A172 (cell line): ENCODE measurements at places on chromosomes 1 and 21. TPM values are rescaled to one million over a fixed set of nuclear protein-coding genes. Genes with fewer than 3 reads are reported as not detected.

DNA sequence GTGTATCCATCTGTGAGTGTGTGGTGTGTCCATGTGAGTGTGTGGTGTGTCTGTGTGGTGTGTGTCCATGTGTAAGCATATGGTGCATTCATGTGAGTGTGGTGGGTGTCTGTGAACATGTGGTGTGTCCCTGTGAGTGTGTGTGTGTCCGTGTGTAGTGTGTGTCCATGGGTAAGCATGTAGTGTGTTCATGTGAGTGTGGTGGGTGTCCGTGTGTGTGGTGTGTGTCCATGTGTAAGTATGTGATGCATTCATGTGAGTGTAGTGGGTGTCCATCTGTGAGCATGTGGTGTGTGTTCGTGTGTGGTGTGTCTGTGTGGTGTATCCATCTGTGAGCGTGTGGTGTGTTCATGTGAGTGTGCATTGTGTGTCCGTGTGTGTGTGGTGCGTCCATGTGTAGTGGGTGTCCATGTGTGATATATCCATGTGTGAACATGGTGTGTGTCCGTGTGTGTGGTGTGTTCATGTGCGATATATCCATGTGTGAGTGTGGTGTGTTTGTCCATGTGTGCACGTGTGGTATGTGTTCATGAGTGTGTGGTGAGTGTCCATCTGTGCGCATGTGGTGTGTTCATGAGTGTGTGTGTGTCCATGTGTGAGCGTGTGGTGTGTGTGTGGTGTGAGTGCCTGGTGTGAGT lies 12.3 kb downstream of the SLC19A1 start:
- DNase-seq: no peak

The OR2AK2 gene
- not detected in 2 replicates for total RNA-seq

DNA sequence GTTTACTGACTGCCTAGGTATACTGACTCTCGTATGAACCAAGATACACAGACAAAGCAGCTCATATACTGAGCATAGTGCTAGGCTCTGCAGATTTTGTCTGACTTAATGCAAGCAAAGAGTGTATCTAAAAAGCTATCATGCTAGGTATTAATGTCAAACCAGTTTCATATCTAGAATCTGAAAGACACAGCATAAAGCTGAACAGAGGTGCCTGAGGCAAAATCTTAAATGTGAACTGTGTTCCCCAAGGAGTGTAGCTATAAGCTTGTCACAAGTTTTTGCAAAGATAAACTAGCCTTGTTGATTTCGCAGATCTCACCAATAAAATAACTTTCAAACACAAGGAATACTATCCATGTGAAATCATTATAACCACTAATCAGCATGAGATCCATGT lies 18.1 kb downstream of the JAK1 start:
- DNase-seq: no peak

The CD247 gene
- total RNA-seq: 0.26 TPM in 1 of 2 replicates, not detected in the other

The SLC45A1 gene
- total RNA-seq: 0.74 and 4.3 TPM in 2 replicates

GRCh38 chr21:33261635-33262034 lies 4.5 kb upstream of the IL10RB start:
- DNase-seq: peak; percentile 49

The OLIG2 gene
- total RNA-seq: 1.4 and 3.9 TPM in 2 replicates

DNA sequence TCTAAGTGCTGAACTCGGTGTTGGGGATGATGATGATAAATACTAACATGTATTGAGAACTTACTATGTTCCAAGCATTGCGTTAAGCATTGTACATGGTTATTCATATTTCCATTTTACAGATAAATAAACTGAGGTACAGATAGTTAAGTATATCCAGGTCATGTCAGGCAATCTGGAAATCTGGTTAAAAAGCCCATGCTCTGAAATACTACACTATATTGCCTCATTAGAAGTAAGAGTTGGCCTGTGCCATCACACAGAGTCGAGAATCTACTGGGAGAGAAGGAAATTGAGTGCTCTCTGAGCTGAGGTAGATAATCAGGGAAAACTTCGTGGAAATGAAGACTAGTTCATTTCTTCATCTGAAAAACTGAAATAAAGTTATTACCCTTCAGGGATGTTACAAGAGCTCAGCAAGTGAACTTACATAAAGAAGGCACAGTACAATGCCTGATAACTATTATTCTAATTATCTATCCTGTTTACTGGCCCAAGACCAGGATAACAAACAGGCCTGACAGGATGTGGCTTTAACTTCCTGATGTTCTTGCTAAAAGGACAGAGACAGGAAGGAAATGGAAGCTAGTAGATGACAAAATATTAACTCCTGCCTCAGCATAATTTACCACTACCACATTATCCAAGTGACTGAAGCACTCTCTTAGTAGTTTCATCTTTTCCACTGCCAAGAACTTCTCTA lies 85.6 kb downstream of the EPS15 start:
- peak; percentile 10 for DNase-seq

DNA sequence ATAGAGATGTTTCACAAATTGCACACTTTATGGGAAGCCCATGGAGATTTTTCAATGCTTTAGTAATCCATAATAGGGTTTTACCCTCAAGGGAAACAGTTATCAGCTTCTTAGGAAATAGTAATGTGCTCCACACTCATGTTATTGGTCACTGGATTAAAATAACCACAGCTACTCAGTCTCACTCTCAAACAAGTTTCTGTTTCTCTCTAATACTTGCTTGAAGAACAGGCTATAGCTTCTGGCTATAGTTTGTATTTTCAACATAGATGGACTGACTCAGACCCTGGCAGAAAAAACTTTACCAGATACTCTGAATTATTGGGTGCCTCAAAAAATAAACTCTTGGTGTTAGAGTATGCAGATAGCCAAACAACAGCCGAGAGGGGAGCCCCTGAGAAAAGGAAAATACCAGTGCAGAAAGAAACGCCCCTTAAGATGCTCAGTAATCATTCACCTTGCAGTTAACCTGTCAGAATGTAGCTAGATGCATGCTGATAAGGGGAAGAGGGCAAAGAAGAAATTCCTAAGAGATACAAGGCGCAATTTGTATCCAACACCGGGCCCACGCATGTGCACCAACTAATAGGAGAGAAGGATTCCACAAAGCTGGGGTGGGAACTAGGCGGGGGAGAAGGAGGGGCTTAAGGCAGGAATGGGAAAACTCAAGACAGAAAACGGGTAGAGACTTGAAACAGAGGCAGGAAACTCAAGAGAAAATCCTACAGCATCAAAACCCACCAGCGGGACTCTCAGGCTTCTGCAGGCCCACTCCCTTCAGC lies 30.4 kb upstream of the PDE4B start:
- no peak for DNase-seq

DNA sequence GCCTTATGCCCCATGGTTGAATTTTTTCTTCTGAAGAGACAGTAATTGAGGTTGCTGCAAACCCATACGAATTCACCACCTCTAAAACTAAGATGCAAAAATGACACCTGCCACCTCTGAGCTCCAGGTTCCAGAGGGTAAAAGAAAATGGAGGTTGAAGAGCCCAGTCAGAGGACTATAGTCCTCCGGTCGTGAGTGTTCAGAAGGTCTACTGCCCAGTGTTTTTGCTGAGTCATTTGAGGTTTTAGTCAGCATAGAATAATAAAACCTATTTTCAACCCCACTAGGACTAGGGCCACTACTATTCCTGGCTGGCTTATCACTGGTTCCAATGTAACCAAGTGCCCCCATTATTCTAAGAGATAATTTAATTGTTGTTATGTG lies 12.9 kb upstream of the SLAMF7 start:
- peak; percentile 47 for DNase-seq

GRCh38 chr1:226677027-226678020 lies 61.8 kb downstream of the ITPKB start:
- DNase-seq: peak; percentile 94

The NKAIN1 gene
- total RNA-seq: 2.5 and 3.3 TPM in 2 replicates

GRCh38 chr1:217393896-217394295 lies 237.0 kb downstream of the GPATCH2 start:
- no peak for DNase-seq

GRCh38 chr1:24344090-24344742 lies 25.1 kb downstream of the GRHL3 start:
- no peak for DNase-seq

The EXTL1 gene
- total RNA-seq: 0.17 TPM in 1 of 2 replicates, not detected in the other

GRCh38 chr1:95435611-95436010 lies 201.6 kb downstream of the RWDD3 start:
- DNase-seq: no peak

DNA sequence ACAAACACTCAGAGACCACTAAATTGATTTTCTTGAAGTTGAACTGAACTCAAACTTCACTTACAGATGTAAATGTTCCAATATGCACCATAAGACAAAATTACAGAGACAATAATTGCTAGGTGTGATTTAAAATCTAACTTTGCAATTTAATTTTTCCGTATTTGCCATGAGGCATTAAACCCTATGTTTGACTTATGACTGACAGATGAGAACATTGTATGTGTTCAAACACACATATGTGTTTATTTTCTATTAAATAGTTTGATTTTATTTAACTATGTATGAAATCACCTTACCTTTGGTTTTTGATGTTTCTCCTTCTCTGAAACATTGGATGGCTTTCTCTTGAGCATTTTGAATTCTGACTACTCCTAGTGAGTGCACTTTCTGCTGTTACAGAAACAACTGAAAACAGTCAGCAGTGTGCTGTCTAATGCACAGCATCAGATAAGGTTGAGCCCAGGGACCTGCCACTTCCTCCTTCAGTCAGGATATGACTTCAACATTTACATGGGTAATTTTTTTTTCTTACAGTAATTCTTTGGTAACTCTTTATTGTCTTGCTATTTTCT lies at the start of gene SAMSN1:
SAMSN1 (minus strand) TSS at position 410 of the 575 bp plus-strand sequence; CDS start at position 356, 54 bp downstream.
- no peak for DNase-seq

DNA sequence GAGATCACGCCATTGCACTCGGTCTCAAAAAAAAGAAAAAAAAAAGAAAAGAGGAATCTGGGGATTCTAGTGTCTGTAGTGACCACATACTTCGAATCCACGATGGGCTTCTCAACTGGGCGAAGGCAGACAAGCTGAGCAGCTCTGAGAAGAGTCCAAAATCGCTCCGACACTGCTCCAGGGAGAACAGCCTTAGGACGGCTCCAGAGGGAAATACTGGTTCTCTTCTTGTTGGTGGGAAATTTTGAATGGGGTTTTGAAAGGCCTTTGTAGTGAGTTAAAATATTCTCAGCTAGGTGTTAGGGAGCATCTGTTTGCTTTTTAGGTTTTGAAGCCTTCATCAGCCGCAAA lies 18.3 kb upstream of the HJV start:
- DNase-seq: peak; percentile 42

DNA sequence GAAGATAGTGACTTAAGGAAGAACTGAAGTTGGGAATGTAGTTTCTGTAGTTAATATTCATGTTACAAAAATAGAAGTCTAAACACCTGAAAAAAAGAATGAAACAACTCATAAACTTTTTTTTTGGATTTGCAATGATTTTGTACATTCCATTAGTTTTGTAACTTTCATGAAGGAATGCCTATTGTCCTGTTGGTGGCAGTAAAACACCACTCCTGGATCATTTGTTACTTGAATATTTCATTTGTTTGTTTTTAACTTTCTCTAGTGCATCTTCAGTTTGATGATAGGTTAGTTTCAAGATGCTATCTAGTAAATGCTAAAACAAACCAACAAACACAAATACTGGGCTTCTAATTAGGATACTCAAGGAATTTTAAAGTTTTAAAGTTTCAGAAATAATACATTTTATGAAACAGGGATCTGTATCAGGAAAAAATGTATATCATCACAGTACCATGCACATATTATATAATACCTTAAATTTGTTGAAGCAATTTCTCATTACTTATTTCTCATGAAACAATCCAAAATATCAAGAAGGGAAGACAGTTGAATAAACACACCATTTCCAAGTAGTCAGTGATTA lies 229.7 kb upstream of the CACYBP start:
- peak; percentile 62 for DNase-seq

- no peak for DNase-seq
These were observed 491 bp downstream of the PER3 start for GRCh38 chr1:7784492-7785071.

GRCh38 chr21:45154511-45155508 lies 80.4 kb downstream of the ADARB1 start:
- DNase-seq: peak; percentile 85
